ENCODE measurements at places on chromosomes 16 and 17.
A peak's percentile ranks its signal among the peaks of the same experiment; 100 is the strongest.

- no peak for DNase-seq
Measured at GRCh38 chr17:1640329-1641064, 5.0 kb downstream of the SCARF1 start.

DNA sequence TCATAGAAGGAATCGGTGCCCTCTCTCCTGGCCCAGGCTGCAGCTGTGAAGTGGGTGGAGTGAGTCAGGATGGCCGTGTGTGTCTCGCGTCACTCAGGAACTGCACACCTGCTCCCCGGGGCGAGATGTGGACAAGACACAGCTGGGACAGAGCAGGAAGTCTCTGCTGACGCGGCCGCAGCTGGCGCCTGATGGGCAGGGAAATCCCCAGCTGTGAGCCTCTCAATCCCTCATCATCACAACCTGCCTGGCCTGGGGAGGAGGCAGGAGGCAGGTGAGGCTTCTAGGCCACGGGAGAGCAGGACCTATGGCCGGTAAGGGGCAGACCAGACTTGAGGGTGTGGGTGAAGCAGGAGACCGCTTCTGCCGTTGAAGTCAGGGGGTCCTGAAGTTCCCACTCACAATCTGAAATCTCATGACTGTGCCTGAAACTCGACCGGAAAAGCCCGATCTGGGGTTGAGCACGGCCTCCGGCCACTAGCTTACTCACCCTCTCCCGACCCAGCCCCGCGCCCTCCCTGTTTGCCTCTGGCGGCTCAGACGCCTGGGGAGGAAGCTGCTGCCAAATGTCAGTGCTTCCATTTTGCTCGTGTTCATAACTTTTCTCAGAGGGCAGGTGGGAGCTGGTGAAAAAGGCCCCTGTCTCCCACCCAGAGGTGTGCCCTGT, 1.1 kb upstream of the TRPV3 start:
- peak; percentile 45 for DNase-seq

DNA sequence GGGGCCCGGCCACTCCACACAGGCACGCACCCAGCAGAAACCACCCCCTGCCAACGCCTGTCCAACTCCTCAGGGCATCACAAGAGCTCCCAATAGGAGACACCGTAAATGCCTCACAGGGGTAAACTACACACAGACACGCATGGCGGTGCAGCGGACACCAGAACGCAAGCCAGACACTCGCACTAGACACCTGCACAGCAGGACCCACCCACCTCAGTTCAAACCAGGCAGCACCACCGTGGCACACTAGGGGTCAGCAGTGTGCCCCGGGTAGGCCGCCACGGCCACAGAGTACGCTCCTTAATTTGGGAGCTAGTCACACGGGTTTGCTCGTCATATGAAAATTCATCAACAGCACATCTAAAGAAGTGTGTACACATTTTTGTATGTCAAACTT, 3.4 kb downstream of the SLC38A10 start:
- peak; percentile 61 for DNase-seq

GRCh38 chr16:79969458-79969857, 368.9 kb upstream of the MAF start:
- no peak for DNase-seq

Measured in T-helper 9 cell (primary cell).